ENCODE measurements at places on chromosomes 3 and 15. TPM values are rescaled to one million over a fixed set of nuclear protein-coding genes. Genes with fewer than 3 reads are reported as not detected.

NME9 gene
- total RNA-seq: 11.4 TPM

SLC24A5 gene
- not detected for total RNA-seq

RBP2 gene
- total RNA-seq: 1.1 TPM

CASR gene
- total RNA-seq: not detected

CPN2 gene
- not detected for total RNA-seq

NEDD4 gene
- total RNA-seq: 10.2 TPM

DNA sequence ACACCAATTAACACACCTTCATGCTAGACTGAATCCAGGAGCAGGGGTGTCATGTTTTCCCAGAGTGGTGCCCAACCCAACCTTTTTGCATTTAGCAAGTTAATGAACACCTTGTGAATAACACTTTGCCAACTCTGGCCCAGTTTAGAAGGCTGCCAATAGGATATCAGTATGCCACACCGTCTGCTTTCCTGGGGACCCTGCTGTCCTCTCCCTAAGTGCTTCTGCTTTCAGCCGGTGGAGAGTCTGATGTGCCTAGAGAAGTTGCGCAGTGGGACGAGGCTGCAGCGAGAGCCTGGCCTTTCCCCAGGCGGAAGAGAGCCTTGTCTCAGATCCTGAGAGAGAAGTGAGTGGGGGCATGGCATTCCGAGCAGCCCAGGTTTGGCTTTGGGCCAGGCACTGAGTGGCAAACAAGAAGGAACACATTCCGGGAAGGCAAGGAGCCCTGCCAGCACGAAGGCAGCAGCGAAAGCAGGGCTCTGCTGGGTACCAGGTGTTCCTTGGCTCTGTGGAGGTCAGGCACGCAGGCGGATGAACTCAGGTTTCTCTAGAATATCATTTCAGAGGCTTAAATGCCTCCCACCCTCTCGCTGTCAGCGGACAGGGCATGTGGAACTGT lies 36.9 kb downstream of the SENP8 start:
- peak; percentile 80 for DNase-seq

GRCh38 chr3:65575376-65575840 lies 463.3 kb downstream of the MAGI1 start:
- DNase-seq: no peak

GRCh38 chr3:186618318-186618938 lies 5.6 kb downstream of the AHSG start:
- peak; percentile 12 for DNase-seq

- no peak for DNase-seq
Observed at GRCh38 chr3:153852355-153852754, 268.8 kb upstream of the ARHGEF26 start.

DNA sequence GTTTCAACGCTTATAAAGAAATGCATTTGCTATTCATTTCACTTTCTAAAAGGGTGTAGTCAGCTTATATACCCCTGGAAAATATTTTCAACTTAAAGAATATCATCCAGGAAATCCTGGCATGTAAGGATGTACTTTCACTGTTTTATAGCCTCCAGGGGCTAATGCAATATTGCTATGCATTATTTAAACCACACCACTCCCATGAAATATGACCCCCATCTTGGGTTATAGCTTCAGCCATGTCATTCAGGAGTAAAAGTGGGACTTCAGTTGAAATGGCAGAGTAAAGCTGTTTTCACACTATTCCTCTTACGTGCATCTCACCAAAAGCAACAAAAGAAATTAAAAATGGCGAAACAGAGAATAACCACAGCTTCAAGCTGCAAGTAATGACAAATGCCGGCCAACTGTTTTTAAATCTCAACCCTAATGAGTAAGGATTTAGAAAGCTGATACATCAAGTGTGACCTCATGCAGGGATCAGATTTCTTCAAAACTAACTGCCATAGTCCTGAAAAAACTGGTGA lies 84.5 kb downstream of the COL6A6 start:
- no peak for DNase-seq

DNA sequence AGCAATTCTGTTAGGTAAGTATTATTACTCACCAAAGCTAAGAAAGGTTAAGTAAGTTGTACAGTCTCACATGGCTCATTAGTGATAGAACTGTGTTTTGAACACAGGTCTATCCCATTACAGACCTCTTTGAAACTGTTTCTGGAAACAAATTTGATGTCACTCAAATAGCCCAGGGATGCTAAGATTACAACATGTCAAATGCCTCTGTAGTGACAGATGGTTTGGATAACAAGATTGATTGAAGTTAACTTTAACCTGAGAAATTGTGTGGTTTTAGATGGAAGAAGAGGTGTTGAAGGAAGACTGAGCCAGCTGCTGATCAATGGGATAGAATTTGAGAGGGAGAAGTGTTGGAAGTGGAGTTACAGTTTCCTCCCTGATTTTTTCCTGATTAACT lies 72.5 kb downstream of the SYN2 start:
- DNase-seq: no peak

GRCh38 chr3:25952133-25952532 lies 162.2 kb downstream of the OXSM start:
- DNase-seq: no peak

All from lung (tissue), 17 donors.